ENCODE measurements at places on chromosomes 3 and 15. TPM values are rescaled to one million over a fixed set of nuclear protein-coding genes. Genes with fewer than 3 reads are reported as not detected.

The CASR gene
- not detected for total RNA-seq

The PLA1A gene
- 2.8 TPM for total RNA-seq

- no peak for DNase-seq
These were observed 69.6 kb upstream of the MYZAP start for GRCh38 chr15:57522148-57522547.

The KCNAB1 gene
- 2.4 TPM for total RNA-seq

The ISL2 gene
- not detected for total RNA-seq

- no peak for DNase-seq
These were observed 19.8 kb downstream of the WDR72 start for GRCh38 chr15:53739651-53740050.

- no peak for DNase-seq
These were observed 25.9 kb downstream of the ROBO2 start for GRCh38 chr3:77065750-77066149.

- no peak for DNase-seq
These were observed 19.6 kb downstream of the NSUN3 start for GRCh38 chr3:94082391-94082937.

The TAGLN3 gene
- total RNA-seq, result 0.74 TPM

GRCh38 chr3:133472242-133472641 is 72.4 kb downstream of the BFSP2 start:
- no peak for DNase-seq

GRCh38 chr15:48442011-48442410 is 110.8 kb downstream of the DUT start:
- DNase-seq, result no peak

The LOXL1 gene
- total RNA-seq, result 31.9 TPM

DNA sequence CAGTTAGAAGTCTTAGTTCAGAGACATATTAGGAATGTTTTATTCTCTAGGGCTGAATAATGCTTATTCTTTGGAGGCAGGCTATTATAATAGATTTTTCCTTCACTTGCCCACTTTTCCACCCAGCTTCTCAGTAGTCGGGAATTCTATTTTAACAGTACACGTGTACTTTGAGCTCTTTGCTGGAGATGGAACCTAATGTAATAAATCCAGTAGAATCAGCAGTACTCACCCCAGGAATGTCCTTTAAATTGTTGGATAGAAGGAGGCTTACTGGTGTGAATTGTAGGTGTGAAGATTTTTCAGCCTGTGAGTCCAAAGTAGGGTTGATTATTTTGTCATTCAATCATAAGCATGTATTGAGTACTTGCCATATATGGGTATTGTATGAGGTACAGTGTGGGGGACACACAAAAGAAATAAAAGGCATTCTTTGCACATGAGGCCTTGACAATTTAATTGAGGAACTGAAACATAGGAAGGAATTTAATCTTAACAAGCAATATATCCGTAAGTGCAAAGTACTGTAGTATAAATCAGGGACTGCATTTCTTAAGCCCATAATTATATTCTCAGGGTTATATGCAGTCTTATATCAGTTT is 29.5 kb upstream of the MGA start:
- no peak for DNase-seq

The MUSTN1 gene
- total RNA-seq, result 32.7 TPM

- DNase-seq, result no peak
These were observed 21.4 kb downstream of the IRAK2 start for GRCh38 chr3:10185804-10186762.

GRCh38 chr15:68666812-68667450 is 88.1 kb downstream of the CORO2B start:
- no peak for DNase-seq

The MYLK gene
- 11.1 TPM for total RNA-seq

- DNase-seq, result no peak
These were observed 314.1 kb downstream of the SV2B start for GRCh38 chr15:91414124-91414523.

The GPR62 gene
- total RNA-seq, result 0.16 TPM

DNA sequence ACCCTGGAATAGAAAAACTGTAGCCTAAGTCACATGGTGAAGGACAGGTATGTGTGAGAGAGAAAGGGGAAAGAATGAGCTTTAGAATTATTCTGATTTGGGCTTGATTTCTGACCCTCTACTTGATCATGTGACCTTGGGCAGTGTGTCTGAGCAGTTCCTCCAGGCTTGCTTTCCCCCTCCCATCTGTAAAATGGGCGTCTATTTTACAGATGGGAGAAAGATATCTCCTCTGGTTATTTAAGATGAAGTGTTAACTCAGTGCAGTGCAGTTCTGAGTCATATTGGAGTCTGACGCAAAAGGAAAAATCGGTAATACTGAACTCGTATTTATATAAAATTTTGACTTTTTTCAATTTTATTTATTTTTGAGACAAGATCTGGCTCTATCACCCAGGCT is 38.1 kb upstream of the LMOD3 start:
- no peak for DNase-seq

The QARS1 gene
- 203 TPM for total RNA-seq

DNA sequence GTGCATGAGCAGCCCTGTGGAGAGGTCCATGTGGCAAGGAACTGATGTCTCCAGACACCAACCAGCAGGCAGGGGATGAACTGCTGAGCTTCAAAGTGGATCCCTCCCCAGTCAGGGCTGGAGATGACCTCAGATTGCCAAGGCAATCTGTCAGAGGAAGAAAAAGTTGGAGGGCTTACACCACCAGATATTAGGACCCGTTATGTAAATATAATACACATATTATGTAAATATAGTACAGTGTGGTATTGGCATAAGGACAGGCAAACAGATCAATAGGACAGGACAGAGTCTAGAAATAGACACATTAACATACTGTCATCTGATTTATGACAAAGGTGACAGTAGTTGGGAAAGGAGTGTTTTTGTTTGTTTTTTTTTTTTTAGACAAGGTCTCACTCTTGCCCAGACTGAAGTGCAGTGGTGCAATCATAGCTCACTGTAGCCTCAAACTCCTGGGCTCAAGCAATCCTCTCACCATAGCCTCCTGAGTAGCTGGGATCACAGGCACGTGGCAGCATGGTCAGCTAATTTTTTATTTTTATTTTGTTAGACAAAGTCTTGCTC is 18.0 kb upstream of the RAB7A start:
- no peak for DNase-seq

GRCh38 chr3:141544697-141545096 is 57.9 kb downstream of the RASA2 start:
- DNase-seq, result no peak

GRCh38 chr3:53776494-53777101 is 69.6 kb downstream of the CHDH start:
- DNase-seq, result no peak

DNA sequence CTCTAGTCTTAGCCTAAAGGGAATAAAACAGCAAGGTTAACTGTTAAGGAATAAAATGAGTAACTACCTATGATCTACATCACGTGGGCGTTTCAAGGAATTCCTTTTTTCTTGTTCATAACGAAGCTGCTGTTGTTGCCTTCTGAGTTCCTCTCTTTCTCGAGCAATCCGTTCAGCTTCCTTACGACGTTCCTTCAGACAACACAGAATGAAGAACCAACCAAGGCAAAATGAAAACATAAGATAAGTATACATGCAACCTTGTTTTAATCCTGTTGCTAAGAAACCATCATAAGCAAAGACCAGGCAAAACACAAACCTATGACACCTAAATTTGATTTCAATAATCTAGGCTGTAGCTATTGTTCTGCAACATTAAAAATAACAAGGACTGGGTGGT is 44.1 kb downstream of the SLTM start:
- DNase-seq, result no peak

DNA sequence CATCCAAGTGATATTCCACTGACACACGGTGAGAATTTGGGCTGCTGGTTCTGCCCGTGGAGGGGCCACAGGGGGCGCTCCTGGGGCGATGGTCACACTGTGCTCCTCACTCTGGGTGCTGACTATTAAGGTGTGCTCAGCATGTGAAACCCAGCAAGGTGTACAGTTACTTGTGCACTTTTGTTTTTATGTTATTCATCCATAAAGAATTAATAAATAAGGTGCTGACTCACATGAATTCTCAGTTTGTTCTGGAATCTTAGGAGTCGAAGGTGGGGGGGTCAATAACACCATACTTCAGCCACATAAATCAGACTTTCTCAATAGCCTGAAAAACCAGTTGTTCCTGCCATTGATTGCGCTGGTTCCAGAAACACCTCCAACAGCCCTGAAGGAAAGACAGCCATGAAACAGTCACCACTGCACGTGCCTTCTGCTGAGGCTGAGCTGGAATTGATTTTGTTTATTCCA is 53.5 kb upstream of the SPATA12 start:
- DNase-seq, result no peak

- DNase-seq, result no peak
These were observed 78.3 kb downstream of the TPRA1 start for GRCh38 chr3:127512256-127512655.

The CRABP1 gene
- not detected for total RNA-seq

- no peak for DNase-seq
These were observed 37.7 kb downstream of the CLDN18 start for GRCh38 chr3:138047596-138048158.

The GP9 gene
- total RNA-seq, result not detected

- peak; percentile 37 for DNase-seq
These were observed 73.8 kb downstream of the RPLP1 start for GRCh38 chr15:69526081-69527061.

The RBP2 gene
- total RNA-seq, result not detected

GRCh38 chr15:69836048-69836447 is 261.7 kb downstream of the TLE3 start:
- no peak for DNase-seq

GRCh38 chr3:15477951-15478639 is 43.4 kb downstream of the COLQ start:
- no peak for DNase-seq

The FMN1 gene
- 4.5 TPM for total RNA-seq

DNA sequence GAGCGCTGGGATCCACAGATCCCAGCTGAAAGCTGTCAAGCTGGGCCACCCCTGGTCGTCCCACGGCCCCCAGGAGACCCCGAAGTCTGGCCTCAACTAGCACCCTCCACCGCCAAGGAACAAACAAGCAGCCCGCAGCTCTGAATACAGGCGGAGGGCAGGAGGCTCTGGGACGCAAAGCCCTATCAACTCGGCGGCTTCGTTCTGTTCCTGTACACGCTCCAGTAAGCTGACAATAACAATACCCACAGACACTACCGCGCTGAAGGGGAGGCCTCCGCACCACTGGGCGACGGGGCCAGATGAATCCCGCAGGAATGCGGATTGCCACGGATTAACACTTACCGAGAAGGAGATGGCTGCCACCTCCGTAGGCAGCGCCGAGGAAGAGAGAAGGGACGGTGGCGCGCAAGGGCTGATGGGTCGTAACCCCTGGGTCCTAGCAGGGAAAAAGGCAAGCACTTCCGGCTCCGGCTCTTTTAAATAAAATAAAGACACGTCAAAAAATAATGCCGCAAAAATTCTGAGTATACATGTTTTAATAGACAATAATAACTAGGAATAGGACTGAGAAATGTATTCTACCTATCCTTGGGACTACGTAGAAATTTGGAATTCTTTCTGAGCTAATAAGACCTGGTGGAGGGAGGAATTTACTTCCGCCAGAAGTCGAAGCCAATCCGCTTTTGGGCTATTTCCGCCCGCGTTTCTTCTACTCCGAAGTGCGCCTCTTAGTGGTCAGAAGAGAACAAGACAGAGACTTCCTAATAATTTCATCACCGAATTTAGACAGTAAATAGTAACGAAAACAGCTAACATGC is at the start of gene RPL32:
TSS of gene RPL32 (minus strand) at position 417 of the 821 bp plus-strand sequence. CDS start 1,328 bp downstream, outside the sequence.
- peak; percentile 89 for DNase-seq

GRCh38 chr3:52331091-52331490 is 15.0 kb downstream of the DNAH1 start:
- DNase-seq, result no peak

The ACY1 gene
- total RNA-seq, result 20.2 TPM

The PLXNA1 gene
- total RNA-seq, result 26.4 TPM

The SLC24A1 gene
- total RNA-seq, result 2.3 TPM

- no peak for DNase-seq
These were observed 67.4 kb downstream of the NUP210 start for GRCh38 chr3:13352621-13353131.

- no peak for DNase-seq
These were observed 299.3 kb downstream of the SHQ1 start for GRCh38 chr3:72548981-72549380.

DNA sequence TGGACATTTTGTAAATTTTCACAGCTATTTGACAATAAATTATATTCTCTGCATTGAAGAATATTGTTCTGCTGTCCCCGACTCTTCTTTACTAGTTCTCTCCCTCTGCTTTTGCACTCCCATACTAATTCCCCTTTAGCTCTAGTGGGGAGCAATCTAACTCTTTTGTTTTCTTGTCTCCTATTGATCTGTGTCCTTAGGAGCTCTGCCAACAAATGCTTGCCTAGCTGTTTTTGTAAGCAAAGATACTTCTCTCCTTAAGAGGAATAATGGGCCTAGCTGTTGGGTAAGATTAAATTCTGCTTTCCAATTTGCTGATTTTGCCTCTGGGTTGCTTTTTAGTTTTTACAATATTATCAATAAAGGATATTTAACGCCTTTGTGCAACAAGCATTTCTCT is 17.7 kb downstream of the ADAMTSL3 start:
- DNase-seq, result no peak

Data from left ventricle myocardium inferior (tissue), 1 donor.